ENCODE measurements at places on chromosomes 2 and 18.

GRCh38 chr18:74541703-74542555 is 7.6 kb downstream of the CNDP1 start:
- peak overlapping the region; percentile 98 for H3K27ac ChIP-seq
- no peaks in the 10 kb centered on the region for H3K36me3 ChIP-seq
- DNase-seq = peak; percentile 66
- peaks cover 23% of the 10 kb centered on the region for H3K4me1 ChIP-seq

DNA sequence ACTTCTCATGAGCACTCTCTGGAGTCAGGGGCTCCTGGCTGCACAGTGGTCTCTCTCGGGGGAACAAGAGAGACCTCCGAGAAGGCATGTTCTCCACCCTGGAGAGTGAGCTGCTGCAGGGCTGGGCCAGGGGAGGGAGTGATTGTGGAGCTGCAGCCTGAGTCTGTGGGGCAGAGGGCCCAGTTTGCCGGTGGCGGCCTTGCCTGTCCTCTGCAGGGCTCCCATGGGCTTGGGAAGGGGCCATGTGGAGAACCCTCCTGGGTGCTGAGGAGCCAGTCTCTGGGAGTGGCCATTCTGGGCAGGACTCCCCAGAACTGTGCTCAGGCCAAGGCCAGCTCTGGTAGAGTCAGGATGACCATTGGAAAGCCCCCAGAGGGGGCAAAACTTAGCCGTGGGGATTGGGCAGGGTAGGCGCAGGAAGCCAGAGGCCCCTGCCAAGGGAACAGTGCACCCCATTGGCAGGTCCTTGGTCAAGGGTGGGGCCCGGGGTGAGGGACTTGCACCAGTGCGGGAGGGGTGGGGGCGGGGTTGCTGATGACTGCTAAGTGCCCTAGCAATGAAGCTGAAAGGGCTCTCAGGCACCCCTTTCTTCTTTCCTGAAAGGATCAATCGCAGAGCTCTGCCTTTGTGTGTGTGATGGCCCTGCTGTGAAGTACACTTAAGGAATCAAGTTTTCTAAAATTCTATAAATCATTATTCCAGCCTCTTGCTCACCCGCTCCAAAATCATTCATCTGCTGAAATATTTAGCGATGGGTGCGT is 69.7 kb upstream of the BOD1L2 start:
- DNase-seq = no peak
- no peak overlapping the region for H3K4me3 ChIP-seq
- no peak overlapping the region for H3K27ac ChIP-seq
- no peaks in the 10 kb centered on the region for H3K27me3 ChIP-seq
- H3K36me3 ChIP-seq = no peaks in the 10 kb centered on the region

DNA sequence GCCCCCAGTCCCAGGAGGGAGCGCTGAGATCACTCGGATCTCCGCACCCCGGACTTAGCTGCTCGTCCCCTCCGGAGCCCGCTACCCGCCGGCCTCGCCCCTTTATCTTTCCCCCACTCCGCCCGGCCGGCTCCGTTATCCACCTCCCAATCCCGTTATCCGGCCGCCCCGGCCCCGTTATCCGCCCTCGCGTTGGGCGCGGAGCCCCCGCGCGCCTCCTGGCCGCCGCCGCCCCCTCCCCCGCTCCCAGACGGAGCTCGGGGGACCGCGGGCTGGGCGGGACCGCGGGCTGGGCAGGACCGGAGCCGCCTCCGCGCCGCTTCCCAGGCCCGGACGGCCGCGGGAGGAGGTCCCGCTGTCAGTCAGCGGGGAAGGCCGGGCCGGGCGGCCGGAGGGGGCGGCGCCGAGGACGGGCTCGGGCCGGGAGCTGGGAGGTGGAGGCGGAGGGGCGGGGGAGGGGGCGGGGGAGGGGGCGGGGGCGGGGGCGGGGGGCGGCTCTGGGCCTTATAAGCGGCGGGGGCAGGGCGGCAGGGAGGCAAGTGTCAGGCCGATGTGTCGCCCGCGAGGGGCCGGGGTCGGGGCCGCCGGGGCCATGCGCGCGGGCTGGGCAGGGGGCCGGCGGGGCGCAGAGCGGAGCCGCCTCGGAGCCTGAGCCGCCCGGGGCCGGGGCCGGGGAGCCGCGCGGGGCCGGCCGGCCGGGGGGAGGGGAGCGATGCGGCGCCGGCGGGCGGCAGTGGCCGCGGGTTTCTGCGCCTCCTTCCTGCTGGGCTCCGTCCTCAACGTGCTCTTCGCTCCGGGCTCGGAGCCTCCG is at the start of gene PKDCC:
PKDCC (plus strand) TSS at position 534 of the 811 bp plus-strand sequence; CDS start at position 713, 179 bp downstream.
- peak within 1 kb of the TSS; percentile 71 for H3K27ac ChIP-seq
- no peaks in the 10 kb centered on the region for H3K36me3 ChIP-seq
- no peaks in the 10 kb centered on the region for H3K27me3 ChIP-seq

- H3K4me3 ChIP-seq = no peak overlapping the region
- no peaks in the 10 kb centered on the region for H3K36me3 ChIP-seq
- H3K27me3 ChIP-seq = no peaks in the 10 kb centered on the region
- no peak for DNase-seq
- H3K27ac ChIP-seq = no peak overlapping the region
Observed at GRCh38 chr18:40109252-40110049, 1845.6 kb upstream of the PIK3C3 start.

GRCh38 chr2:40016151-40016885 is 237.3 kb upstream of the THUMPD2 start:
- no peak overlapping the region for H3K27ac ChIP-seq
- H3K27me3 ChIP-seq = no peaks in the 10 kb centered on the region
- no peaks in the 10 kb centered on the region for H3K36me3 ChIP-seq

- H3K4me1 ChIP-seq = peaks cover 4% of the 10 kb centered on the region
- no peak overlapping the region for H3K4me3 ChIP-seq
- DNase-seq = no peak
- H3K27ac ChIP-seq = no peak overlapping the region
- H3K27me3 ChIP-seq = no peaks in the 10 kb centered on the region
Observed at GRCh38 chr2:105771836-105772235, 27.1 kb downstream of the NCK2 start.

DNA sequence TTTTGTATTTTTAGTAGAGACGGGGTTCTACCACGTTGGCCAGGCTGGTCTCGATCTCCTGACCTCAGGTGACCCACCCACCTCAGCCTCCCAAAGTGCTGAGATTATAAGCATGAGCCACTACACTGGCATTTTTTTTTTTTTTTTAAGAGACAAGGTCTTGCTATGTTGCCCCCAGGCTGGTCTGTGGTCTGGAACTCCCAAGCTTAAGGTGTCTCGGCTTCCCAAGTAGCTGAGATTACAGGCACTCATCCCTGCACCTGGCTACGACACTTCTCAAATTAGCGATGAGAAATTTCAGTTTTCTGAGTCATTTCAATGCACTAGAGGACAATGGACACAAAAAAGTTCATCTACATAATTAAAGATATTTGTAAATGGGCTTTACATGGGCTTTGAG is 36.6 kb upstream of the TCF7L1 start:
- H3K36me3 ChIP-seq = no peaks in the 10 kb centered on the region
- H3K27ac ChIP-seq = no peak overlapping the region
- no peaks in the 10 kb centered on the region for H3K4me1 ChIP-seq
- DNase-seq = no peak
- no peak overlapping the region for H3K4me3 ChIP-seq
- H3K27me3 ChIP-seq = no peaks in the 10 kb centered on the region

DNA sequence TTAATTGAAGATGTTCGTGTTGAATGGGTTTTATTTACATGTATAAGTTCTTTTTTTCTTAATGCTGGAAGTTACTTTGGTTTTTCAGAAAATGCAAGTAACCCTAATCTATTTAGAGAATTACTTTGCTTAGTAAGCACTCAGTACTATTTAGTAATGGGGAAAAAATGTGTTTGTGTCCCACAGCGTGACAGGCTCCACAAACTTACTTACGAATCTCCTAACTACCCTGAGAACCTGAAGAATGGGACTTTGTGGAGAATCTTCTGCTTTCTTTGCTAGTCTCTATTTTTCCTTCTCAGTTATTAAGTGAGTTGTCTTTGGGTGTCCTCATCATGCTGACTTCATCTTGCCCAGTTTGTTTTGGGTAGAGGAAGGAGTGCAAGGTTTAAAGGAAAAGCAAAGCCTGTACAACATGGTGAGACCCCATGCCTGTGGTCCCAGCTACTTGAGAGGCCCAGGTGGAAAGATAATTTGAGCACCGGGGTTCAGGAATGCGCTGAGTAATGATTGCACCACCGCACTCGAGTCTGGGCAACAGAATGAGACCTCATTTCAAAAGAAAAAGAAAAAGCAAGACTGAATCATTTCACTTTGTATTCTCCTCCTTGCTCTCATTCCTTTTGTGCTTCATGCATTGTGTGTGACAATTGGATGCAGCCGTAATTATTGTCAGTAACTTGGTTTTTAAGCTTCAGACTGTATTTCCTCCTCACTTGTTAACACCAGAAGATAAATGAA is 10.2 kb downstream of the NEDD4L start:
- no peaks in the 10 kb centered on the region for H3K27me3 ChIP-seq
- no peaks in the 10 kb centered on the region for H3K36me3 ChIP-seq
- H3K4me3 ChIP-seq = no peak overlapping the region
- peaks cover 6% of the 10 kb centered on the region for H3K4me1 ChIP-seq
- DNase-seq = no peak
- H3K27ac ChIP-seq = no peak overlapping the region

DNA sequence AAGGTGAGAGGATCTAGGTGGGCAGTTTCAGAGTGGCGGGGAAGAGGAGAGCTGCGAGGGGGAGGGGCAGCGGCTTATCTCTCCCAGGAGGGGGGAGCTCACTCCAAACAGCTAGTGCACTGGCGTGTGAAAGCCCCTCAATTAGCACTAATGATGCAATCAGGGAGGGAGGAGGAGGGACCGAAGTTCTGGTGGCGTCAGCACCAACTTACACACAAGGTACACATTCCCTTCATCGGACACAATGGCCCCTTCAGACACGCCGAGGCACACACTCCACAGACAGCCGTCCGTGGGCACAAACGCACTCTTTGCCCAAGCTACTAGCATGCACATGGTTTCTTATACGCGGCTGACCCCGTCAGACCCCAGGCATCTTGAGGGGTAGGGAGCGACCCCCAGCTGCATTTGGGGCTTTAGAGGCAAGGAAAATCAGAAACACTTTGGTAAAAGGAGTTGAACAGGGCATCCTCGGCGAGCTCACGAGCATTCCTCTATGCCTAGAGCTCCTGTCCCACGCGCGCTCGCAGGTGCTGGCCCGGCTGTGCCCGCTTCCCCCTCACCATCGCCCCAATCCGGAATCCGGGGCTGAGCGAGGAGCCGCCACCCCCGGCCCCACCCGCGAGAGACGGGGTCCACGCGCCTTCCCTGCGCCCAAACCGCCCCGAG is 868 bp upstream of the PKDCC start:
- peak; percentile 62 for DNase-seq
- H3K4me1 ChIP-seq = peaks cover 15% of the 10 kb centered on the region
- H3K4me3 ChIP-seq = peak overlapping the region; percentile 65
- H3K36me3 ChIP-seq = no peaks in the 10 kb centered on the region

DNA sequence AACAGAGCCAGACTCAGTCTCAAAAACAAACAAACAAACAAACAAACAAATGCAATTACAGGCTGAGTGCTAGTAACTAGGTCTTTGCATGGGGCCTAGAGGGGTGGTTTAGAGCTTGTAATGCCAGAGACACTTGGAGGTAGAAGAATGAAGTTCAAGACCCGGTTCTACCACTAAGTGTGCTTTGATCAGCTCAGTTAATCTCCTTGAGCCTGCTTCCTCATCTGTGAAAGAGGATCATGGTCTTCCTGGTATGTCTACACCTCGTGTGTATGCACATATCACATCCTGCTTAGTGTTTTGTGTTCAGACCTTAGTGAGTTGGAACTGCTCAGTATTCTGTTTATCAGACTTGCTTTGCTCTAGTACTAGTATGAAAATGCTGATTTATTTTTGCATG is 4.8 kb upstream of the ATP6V1C2 start:
- H3K27ac ChIP-seq = no peak overlapping the region
- no peak overlapping the region for H3K4me3 ChIP-seq
- no peaks in the 10 kb centered on the region for H3K36me3 ChIP-seq
- DNase-seq = no peak
- H3K4me1 ChIP-seq = peaks cover 4% of the 10 kb centered on the region

- H3K27ac ChIP-seq = no peak overlapping the region
- no peaks in the 10 kb centered on the region for H3K4me1 ChIP-seq
- no peak overlapping the region for H3K4me3 ChIP-seq
- DNase-seq = no peak
Observed at GRCh38 chr2:108593547-108594098, 59.4 kb downstream of the LIMS1 start.

- H3K27ac ChIP-seq = no peak overlapping the region
- DNase-seq = no peak
- H3K27me3 ChIP-seq = no peaks in the 10 kb centered on the region
- no peaks in the 10 kb centered on the region for H3K36me3 ChIP-seq
Observed at GRCh38 chr18:59143441-59143840, 3.8 kb downstream of the SEC11C start.

- H3K4me3 ChIP-seq = no peak overlapping the region
- peaks cover 12% of the 10 kb centered on the region for H3K36me3 ChIP-seq
- no peak for DNase-seq
- H3K27ac ChIP-seq = no peak overlapping the region
- H3K27me3 ChIP-seq = no peaks in the 10 kb centered on the region
- no peaks in the 10 kb centered on the region for H3K4me1 ChIP-seq
Observed at GRCh38 chr18:46459789-46460455, 197.1 kb downstream of the LOXHD1 start.

GRCh38 chr2:240469740-240470139 is 34.3 kb downstream of the GPC1 start:
- no peaks in the 10 kb centered on the region for H3K27me3 ChIP-seq
- DNase-seq = no peak
- H3K4me3 ChIP-seq = no peak overlapping the region
- no peaks in the 10 kb centered on the region for H3K36me3 ChIP-seq
- H3K4me1 ChIP-seq = no peaks in the 10 kb centered on the region
- H3K27ac ChIP-seq = no peak overlapping the region

DNA sequence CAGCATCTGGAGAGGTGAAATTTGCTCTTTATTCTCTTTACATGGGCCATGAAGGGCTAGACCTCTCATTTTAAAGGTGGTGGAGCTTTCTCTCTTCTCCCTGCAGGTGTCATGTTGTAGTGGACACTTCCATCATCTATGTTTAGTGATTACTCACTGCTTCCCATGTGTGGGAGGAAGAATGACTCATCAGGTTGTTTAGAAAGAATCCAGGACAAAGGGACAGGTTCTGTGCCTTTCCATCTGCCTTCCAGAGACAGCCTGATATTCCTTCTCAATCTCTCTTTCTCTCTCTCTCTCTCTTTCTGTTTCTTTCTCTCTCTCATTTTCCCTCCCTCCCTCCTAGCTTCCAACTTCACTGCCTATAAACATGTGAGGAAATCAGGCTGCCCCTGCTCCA is 38.7 kb downstream of the SCG2 start:
- no peaks in the 10 kb centered on the region for H3K36me3 ChIP-seq
- no peaks in the 10 kb centered on the region for H3K27me3 ChIP-seq
- DNase-seq = no peak
- no peaks in the 10 kb centered on the region for H3K4me1 ChIP-seq
- H3K4me3 ChIP-seq = no peak overlapping the region
- H3K27ac ChIP-seq = no peak overlapping the region

Data from liver (tissue), 10 donors.